ENCODE measurements at places on chromosomes 13 and 19. TPM values are rescaled to one million over a fixed set of nuclear protein-coding genes. Genes with fewer than 3 reads are reported as not detected.

YJEFN3 gene
- 10.1 TPM for polyA plus RNA-seq

MUC16 gene
- 0.09 TPM for polyA plus RNA-seq

DNA sequence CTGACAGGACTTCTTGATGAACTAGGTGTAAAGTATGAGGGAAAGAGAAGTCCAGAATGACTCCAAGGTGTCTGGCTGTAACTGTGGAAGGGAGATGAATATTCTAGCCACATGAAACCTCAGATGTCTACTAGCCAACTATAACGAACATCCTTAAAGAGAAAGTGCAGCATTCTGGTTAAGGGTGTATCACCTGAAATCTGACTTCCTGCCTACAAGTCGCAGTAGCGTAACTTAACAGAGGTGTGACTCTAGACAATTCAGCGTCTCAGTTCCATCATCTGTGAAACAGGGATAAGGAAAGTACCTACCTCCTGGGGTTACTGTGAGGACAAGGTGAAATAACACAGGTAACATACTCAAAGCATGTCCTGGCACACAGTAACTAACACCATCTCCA lies 145.7 kb upstream of the FBXL3 start:
- DNase-seq: no peak

DNA sequence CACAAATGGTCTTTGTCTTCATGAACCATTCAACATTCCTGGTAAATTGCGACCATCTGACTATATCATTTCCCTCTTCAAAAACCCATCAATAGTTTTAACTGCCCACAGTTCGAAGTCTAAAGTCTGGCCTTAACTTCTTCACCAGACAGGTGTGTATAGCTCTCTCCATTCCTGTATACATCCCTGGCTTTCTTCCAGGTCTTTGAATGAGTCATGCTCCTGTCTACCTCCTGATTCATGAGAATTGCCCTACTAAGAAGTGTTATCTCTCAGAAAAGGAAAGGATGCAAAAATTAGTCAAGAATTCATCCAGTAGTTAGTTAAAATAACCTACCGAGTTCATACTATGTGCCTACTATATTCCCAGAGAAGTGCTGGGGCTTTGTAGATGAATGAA lies 225.0 kb downstream of the TBC1D4 start:
- no peak for DNase-seq

DNA sequence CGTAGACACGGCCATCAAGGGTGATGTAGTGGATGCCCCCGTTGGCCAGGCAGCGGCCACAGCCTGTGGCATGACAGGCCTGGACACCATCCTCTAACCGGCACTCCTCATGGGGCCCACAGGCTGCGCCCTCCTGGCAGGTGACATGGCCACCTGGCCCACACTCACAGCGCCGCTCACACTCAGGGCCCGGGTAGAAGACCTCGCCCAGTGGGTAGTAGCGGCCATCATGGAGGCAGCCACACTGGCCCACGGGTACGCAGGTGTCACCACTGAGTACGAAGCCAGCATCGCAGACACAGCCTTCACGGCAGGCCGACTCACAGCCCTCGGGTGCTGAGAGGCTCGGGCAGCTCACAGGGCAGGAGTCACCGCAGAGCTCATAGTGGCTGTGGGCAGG lies 27.2 kb upstream of the FBL start:
- no peak for DNase-seq

- no peak for DNase-seq
Measured at GRCh38 chr19:8835877-8836276, 3.7 kb downstream of the MBD3L1 start.

Data from right lung (tissue), 10 donors.